NCI-H460 (cell line): ENCODE measurements at places on chromosomes 3 and 15. TPM values are rescaled to one million over a fixed set of nuclear protein-coding genes. Genes with fewer than 3 reads are reported as not detected.

The CLDN1 gene
- 115 and 121 TPM in 2 replicates for total RNA-seq

The OIP5 gene
- 20.9 and 21.4 TPM in 2 replicates for total RNA-seq

The LRRC34 gene
- total RNA-seq, result 12.5 and 13.7 TPM in 2 replicates

DNA sequence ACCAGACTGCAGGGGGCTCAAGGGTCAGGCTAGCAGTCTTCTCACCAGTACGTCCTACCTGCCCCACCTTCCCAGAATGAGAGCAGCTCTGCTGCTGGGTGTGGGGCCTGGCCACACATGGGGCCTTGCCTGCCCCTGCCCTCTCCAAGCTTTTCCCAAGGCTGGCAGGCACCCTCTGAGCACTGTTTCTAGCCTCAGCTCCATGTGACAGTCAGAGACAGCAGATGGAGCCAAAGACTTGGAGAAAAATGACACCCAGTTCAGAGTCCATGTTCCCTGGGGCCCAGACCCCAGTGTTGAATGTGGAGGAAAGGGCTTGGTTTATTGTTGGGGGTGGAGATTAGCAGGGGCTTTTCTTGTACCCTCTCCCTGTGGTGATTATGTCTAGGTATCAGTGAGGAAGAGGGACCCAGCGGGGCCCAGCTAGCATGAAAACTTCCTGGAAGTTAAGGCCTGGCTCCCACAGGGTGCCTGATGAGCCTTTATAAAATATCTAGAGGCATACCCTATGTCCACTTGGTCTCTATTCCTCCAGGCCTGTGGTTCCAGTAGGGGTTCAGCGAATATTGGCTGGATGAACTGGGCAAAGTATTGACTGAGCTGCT, 153.8 kb downstream of the EEFSEC start:
- DNase-seq, result no peak

The KLHL40 gene
- not detected in 2 replicates for total RNA-seq

DNA sequence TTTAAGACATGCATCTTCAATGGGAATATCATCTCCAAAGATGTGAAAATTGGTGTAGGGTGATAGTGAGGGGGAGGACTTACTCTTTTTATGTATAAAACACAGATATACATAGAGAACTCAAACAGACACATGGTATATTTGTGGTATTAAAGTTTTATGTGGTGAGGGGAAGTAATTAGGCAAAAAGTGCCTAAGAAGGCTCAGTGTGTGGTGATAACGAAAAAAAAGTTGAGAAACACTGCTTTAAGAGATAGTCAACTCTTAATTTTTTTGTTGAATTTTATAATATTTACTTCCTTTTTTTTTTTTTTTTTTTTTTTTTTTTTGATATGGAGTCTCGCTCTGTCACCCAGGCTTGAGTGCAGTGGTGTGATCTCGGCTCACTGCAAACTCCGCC, 174.2 kb upstream of the FRMD4B start:
- DNase-seq, result no peak

The C15orf61 gene
- 6.2 and 9.2 TPM in 2 replicates for total RNA-seq

- DNase-seq, result no peak
These were observed 275.8 kb upstream of the RBMS3 start for GRCh38 chr3:29004885-29005599.

- no peak for DNase-seq
These were observed 687.0 kb downstream of the NTRK3 start for GRCh38 chr15:87569581-87569980.

DNA sequence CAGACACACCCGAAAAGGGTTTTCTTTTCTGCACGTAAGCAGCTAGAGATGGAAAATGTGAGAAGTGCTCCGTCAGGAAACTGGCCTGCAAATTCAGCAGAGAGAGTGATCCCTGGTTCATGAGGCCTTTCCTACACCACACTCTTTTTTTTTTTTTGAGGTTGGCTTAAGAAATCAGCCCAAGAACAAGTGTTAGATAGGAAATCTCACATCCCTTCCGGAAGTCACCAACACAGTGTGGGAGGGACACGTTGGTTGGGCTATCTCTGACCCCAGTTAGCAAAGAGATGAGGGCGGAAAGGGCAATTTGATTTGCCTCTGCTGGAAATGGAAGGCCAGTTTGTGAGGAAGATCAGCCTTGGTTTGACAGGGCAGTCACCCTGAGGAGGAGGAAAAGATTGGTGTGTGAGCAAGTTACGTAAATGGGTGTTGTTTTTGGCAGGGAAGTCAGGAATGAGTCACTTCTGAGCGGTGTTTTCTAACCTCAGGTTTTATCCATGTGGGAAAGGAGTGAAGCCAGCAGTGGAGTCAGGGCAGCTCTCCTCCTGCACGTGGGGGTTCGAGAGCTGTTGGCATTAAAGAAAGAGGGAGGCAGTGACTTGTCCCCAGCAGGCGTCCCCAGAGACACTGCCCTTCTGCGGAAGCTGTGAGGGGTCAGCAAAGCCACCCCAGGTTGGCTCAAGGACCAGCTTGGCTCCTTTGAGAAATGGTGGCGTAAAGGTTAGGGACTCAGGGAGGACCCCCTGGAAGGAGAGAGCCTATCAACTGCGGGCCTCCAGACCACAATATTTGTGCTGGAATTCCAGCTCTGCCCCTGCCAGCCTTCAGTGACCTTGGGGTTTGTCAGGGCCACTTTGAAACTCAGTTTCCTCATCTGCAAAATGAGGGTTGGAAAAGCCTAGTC, 237.6 kb upstream of the BHLHE40 start:
- DNase-seq, result peak; percentile 95

The RBP2 gene
- not detected in 2 replicates for total RNA-seq

DNA sequence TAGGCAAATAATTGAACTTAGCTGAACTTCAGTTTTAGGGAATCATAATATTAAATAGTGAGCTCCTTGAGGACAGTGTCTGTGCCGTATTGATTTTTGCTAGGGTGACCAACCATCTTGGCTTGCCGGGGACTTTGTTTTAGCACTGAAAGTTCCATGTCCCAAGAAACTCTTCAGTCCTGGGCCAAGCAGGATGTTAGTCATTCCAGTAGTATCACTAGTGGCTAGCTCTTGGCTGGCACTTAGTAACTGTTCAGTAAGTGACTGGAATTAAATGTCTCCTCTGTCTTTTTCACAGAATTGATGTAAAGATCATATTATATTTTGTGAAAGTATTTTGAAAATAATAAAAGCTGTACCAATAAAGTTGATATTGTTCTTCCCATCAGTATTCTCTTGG, 42.3 kb downstream of the RSRC1 start:
- DNase-seq, result no peak

The KAT2B gene
- total RNA-seq, result 5.5 and 6.7 TPM in 2 replicates

- DNase-seq, result no peak
These were observed 8.8 kb downstream of the ADPRH start for GRCh38 chr3:119588112-119588511.

DNA sequence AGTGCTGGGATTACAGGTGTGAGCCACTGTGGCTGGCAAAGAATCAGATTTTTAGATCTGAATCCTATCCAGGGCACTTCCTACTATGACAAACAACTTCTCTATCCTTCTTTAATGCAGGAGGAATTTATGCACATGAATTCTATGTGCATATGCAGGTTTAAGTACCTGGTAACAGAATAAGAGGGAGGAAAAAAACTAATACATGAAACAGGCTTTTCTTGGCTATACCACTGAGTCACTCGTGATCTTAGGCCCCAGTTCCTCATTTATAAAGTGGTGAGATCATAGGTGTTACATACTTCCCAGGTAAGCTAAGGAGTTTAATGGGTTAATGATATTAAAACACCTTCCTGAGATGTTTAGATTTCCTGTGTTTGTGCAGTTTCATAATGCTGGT, 108.2 kb downstream of the TP63 start:
- DNase-seq, result no peak

DNA sequence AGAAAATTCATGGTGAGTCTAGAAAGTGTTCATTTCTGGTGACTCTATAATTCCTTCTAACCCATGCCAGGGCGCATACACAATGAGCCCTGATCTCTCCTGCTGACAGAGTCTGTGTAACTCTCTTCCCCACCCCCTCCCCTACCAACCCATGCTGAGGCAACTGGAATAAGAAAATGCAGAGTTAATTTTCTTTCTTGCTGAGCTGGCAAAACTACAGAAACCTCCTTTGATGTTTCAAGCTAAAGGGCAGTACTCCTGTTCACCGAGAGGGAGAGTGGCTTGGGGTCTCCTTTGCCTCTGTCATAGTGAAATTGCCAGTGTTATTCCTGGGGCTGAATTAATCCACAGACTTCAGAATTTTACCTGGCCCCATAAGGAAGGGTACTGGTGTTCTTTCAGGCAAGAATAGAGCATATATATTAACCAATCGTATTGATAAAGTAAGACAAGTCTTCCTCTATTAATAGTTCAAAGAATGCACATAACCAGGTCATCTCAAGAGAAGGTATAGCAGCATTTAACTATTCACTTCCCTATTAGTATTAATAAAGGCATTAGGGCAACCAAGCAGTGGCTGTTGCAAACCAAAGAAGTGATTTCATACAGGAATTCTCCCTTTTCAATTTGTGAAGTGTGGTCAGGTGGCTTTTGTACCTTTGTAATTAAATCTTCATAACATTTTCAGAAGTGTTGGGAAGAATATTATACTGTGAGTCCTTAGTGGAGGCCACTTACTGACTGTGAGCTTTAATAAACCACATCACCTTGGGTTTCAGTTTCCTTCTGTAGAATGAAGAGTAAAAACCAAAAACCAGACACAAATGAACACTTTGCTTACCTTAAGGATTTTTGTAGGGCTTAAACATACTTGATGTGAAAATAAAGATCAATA, 4.1 kb downstream of the GAP43 start:
- no peak for DNase-seq

The UPK1B gene
- not detected in 2 replicates for total RNA-seq
